ENCODE measurements at places on chromosomes 5 and 9.

DNA sequence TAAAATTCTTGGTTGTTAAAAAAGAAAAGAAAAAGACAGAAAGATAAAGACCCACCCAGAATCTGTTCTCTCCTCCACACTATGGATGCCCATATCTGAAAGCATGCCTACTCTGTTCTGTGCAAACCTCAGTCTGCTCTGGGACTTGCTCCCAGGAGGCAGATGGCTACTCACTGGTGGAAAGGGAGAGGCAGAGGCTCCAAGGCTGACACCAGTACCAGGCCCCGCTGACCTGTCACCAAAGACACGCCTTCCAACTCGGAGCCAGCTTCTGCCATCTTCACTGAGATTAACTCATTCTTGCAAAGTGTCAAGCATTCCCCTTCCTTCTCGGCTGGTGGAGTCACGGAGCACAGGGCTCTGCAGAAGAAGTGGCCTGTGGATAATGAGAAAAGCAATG lies 21.6 kb downstream of the SH3TC2 start:
- DNase-seq, result no peak

DNA sequence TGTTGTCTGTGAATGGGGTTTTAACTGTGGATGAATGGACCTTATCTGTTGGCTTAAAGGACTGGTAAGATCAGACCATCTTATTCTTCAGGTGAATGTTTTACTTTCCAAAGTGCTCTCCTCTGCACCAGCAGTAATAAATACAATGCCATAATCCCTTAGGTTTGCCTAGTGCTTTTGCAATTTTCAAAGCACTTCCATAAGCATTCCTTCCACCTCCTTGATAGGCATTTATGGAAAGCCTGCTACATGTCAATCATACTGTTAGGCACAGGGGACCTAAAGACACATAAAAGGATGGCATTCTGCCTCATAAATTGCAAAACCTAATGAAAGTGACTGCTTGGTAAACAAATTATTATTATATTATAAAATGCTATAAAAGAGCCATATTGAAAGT lies 21.4 kb downstream of the IL7R start:
- DNase-seq, result no peak

- DNase-seq, result no peak
Observed at GRCh38 chr9:130156672-130157071, 15.5 kb upstream of the NCS1 start.

DNA sequence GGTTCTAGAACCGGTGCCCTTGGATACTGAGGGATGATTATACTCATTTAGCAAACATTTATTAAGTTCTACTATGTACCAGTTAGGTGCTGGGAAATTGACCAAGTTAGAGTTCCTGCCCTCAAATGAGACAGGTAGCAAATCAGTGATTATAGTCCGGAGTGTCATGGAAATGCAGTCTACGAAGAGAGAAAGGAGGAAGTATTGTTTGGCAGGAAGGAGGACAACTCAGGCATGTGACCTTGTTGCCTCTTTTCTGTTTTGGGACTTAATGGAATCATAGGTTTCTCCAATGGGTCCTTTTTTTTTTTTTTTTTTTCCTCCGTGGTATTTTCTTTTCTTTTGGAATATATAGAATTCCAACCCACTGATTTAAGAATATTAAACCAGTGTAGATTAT lies 28.0 kb downstream of the OSTF1 start:
- no peak for DNase-seq

GRCh38 chr5:33507426-33507825 lies 66.7 kb downstream of the TARS1 start:
- no peak for DNase-seq

DNA sequence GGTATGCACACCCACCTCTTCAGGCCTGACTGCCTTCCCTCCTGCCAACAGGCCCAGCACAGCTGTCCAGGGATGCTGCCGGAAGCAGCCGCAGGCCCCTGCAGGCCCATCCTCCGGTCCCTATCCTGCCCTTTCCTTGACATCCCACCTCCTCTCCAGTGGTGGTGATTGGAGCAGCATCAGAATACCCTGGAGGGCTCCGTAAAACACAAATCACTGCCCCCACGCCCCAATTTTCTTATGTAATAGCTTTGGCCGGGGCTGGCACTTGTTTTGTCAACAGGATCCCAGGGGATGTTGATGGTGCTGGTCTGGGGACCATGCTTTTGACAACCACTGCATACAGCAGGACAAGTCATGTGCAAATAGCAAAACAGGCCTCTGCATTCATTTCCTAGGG lies 274.5 kb downstream of the GADD45G start:
- DNase-seq, result no peak

DNA sequence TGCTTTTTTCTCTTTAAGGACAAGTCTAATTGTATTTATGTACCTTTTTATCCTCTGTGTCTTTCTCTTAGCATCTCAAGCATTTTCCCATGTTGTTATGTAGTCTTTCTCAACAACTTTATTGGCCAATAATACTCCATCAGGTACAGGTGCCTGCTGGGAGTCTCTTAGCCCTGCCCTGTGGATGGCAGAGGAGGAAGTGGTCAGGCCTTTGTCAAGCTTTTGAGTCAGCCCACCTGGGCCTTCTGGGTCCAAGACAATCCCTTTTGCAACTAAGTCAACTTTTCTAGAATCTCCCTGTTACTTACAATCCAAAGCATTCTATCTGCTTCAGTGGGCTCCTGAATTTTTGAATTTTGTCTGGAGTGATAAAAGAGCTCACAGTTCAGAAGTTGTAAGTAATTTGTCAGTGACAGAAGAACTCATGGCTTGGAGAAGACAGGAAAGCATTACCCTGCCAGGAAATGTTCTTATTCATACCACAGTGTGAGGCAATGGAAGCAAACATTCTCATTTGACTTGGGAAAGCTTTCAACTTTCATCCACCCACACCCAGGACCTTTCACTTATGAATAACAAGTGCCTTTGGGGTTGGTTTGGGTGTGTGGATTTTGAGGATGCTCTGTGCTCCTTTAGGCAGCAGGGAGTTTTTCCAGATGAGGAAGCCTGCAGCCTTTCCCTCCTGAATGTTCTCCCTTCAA lies 200.0 kb upstream of the S1PR3 start:
- DNase-seq, result no peak

DNA sequence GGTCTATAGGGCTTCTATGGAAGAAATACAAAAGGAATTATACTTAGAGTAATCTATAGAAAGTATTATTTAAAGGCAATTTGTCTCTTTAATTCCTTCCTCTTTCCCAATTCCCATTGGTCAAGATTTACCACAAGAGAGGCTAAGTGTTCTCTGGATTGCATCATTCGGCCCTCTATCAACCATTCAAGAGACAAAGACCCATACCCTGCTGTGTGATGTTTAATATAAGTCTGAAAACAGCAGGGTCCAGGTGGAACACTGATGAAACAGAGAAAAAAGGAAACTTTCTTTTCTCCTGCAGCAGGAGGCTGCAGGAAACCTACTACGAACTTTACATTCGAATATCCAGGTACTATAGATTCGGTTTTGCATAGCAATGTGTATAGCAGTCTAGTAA lies 323.4 kb downstream of the CHSY3 start:
- no peak for DNase-seq

- no peak for DNase-seq
Observed at GRCh38 chr5:134567641-134568336, 42.3 kb downstream of the JADE2 start.

DNA sequence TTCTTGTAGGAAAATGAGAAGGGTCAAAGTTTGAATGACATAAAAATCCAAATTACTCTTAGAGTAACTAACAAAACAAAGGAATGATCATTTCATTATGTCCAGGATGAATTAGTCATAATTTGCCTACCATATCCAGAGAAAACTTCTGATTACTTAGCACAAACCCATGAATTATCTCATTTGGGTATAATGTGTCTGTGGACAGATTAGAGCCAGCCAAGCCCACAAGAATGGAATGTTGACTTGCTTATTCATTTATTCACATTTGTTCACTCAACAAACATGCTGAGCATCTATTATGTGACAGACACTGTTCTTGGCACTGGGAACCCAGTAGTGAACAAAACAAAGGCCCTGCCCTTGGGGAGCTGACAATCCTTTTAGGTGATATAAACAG lies 87.4 kb downstream of the APBA1 start:
- no peak for DNase-seq

DNA sequence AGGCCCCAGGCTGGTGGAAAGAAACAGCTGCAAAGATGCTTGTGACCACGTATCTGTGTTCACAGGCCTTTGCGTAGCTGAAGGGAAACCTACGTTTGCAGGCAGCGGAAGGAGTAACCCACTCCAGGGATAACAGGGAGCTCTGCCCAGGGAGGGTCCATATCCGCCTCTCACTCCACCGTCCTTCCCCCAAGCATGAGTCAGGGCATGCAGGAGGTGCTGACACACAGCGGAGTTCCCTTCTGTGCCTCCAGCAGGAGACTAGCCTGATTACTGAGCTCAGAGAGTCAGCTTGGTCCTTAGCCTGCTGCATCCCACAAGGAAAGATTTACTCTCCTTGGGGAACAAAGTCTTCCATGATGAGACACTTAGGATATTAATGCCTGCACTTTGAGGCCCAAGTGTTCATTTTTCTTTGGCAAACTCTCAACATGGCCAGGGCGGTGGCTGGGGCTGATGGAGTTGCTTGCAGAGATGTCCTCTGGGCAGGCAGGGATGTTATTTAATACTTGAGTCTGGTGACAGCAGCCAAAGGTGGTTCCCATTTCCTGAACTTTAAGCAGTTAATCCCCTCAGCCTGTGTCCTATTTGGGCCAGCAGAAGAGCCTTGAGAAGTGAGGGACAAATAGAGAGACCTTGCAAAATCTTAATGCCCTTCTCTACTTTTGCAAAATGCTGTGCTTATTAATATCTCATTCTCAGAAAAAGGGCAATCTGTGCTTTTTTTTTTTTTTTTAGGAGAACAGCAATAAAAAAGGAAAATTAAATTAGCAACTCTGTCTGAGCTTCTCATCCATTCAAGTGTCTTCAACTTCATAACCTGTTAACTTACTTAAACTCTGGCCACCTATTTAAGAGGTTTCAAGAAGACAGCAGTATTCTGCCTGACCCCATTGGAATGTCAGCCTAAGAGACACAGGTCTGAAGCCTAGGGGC lies 222.1 kb downstream of the HSPA4 start:
- no peak for DNase-seq

DNA sequence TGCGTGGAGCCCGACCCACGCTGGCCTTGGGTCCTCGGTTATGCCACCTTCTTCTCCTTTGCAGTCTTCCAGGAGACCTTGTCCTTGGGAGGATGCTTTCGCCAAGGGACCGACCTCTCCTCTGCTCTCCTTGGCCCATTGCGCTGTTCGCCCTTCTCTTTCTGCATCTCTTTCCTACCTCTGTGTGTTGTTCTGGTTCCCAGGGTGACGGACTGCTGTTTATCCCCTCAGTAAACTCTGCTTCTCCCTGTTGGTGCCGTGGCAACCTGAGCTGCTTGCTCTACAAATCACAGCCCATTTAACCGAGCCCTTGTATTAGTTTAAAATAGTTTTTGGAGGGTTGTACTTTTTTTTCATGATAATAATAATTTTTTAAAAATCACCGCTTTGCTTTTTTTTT lies 97.9 kb downstream of the DAPK1 start:
- no peak for DNase-seq

GRCh38 chr9:101448680-101449070 lies 13.1 kb upstream of the ALDOB start:
- no peak for DNase-seq

DNA sequence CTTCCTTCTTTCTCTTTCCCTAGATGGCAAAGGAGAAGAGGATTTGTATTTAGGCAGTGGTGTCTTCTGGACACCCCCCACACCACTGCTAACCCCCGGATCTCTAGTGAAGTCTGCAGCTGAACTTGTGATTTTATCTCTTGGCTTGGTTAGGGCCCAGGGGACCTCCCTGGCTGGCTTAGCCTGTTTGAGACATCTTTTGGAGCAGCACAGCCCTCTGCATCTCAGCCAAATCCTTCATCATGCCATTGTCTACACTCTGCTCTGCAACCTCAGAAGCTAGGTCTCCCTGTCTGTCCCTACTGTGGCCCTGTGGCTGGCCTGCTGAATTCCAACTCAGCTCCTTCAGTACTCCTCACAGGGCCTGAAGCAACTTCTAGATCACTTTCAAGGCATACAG lies 81.7 kb downstream of the MUSK start:
- no peak for DNase-seq

DNA sequence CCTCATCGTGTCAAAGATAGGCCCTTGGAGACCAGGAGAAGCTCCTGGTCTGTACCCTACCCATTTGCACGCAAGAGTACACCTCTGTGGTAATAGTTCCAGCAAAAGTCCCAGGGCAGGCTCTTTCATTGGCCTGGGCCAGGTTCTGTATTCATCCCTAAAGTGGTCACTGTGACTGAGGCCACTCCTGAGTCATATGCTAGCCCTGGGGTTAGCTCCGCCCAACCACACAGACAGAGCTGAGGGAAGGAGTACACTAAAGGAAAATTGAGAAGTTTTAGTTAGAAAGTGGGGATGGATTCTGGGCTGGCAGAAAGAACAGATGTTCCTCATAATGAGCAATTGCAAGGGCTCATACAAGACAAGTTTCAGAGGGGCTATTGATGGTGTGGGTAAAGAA lies 206.7 kb downstream of the ARHGAP26 start:
- DNase-seq, result no peak

DNA sequence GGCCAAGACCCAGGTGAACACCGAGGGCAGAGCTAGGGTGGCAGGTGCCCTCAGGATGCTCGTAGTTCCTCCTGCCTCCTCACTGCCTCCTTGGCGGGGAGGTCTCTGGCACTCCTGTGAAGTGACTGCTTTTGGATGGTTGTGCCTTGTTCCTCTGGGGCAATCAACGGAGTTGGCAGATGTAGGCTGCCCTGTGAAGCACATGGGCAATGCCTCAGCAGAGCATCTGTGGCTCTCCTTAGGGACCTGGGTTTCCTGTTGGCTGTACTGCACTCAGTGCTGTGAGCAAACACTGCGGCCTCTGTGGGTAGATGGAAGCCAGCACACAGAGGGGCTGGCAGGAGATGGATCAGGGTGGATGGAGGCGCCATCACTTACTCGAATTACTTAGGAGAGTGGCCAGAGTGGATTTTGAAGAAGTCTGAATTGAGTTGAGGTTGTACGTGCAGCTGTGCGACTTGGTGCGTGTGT lies 71.4 kb upstream of the COL5A1 start:
- DNase-seq, result no peak

- DNase-seq, result peak; percentile 49
Observed at GRCh38 chr5:10441083-10441991, at the start of gene ROPN1L. Gene ROPN1L (plus strand): TSS chr5:10441879. CDS start chr5:10442168, 289 bp downstream.

- DNase-seq, result no peak
Observed at GRCh38 chr9:101427358-101427757, 8.2 kb downstream of the ALDOB start.

GRCh38 chr9:37329576-37329975 lies 92.9 kb upstream of the GRHPR start:
- no peak for DNase-seq

GRCh38 chr5:179759581-179760551 lies 27.2 kb downstream of the MAML1 start:
- DNase-seq, result no peak

DNA sequence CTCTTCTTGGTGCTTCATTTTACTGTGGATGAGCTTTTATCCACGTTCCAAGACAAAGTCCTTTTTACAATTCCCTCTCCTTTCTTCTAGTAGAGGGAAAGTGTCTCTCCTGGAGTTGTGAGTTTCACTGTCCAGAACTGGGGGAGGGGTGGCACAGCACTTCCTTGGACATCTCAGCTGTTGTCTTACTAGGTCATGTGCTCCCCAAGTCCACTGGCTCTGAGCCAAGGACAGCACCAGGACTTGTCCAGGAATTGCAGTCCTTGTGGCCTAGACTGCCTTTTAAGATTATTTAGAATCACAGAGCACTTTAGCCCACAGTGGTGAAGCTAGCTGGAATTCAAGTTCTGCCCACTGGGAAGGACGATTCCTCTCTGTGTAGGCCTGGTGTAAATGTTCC lies 700.2 kb upstream of the PTPRD start:
- peak; percentile 14 for DNase-seq

All from kidney epithelial cell (primary cell).